ENCODE measurements at places on chromosomes 4 and X.

GRCh38 chr4:142773505-142773904, 72.6 kb downstream of the INPP4B start:
- no peak for DNase-seq

GRCh38 chrX:71667328-71668247, at the start of gene LOC101059915:
Gene LOC101059915, plus strand, starts transcription at chrX:71667546.
- no peak for DNase-seq

GRCh38 chr4:119281393-119281792, 40.5 kb downstream of the FABP2 start:
- no peak for DNase-seq

DNA sequence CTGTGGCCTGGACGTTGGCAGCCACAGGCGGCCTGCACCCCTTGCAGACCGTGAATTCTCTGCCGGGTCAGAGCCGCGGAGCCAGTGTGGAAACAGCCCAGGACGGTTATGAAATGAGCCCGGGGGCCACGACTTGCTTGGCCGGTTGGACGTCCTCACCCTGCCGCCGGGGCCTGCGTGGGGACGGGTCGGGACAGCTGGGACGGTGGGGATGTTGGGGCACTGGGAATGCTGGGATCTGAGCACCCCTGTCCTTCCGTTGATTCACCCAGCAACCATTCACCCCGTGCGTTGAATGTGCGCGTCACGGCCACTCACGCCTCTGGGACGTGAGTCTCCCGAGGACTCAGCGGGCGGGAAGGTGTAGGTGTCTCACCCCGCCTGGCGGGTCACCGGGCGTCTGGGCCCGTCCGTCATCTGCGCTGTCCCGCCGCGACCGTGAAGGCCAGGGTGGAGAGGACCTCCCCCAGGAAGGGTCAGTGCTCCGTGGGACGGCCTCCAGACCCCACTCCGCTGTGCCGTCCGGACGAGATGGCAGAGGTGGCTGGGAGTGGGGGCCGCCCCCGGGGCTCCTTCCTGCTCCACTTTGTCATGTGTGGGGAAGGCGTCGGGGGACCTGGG, 4.5 kb upstream of the PLCXD1 start:
- DNase-seq: no peak

DNA sequence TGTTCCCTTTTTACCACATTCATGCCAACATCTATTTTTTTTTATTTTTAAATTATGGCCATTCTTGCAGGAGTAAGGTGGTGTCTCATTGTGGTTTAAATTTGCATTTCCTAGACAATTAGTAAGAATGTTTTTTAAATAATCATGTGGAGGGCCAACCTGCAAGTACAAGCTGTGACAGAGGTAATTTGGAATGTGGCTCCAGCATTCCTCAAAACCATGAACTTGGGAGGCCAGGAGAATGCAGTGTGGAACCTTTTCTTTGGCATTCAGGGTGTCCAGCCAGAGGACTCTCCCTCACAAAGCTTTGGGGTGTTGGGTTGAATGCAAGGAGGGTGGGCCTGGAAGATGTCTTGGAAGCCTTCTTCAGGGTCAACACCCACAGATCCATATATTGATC, 7.3 kb upstream of the TMEM185A start:
- no peak for DNase-seq

- DNase-seq: no peak
Measured at GRCh38 chrX:42696536-42697124, 81.3 kb downstream of the PPP1R2C start.

DNA sequence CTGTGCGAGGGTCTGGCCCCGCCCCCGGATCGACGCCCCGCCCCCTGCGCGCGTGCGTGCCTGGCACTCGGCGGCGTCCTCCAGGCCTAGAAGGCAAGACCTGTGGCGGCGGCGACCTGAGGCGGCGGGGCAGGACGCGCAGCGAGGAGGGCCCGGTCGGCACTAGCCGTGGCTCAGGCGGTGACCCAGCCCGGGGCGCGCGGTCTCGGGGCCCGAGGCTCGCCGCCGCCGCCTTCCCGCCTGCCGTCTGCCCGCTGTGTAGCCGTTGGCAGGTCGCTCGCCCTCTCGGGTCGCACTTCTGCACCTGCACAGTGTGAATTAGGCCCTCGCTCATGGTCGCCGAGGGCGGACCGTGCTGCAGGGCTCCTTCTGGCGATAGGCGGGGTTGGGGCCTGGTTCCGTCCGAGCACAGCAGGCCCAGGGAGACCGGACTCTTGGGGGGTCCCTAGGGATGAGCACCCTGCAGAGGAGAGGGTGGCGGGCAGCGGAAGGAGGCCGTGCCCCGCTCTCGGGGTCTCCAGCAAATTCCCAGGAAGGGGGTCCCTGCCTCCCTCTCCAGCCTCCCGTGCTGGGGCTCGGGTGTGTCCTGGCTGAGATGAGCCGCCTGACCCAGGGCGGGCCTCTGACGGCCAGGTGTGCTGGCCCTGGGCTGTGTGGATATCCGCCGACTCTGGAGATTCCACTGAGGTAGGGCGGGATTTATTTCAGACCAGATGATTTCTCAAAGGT, 557 bp upstream of the FAM53A start:
- DNase-seq: no peak

GRCh38 chr4:17170131-17170530, 271.7 kb upstream of the LDB2 start:
- no peak for DNase-seq
